Stimulated activated CD8-positive, alpha-beta memory T cell treated with anti-CD3 and anti-CD28 coated beads, Interleukin-7, amount 100 ng/mL, for 48 hours (primary cell): ENCODE measurements at places on chromosomes 7 and 10.

DNA sequence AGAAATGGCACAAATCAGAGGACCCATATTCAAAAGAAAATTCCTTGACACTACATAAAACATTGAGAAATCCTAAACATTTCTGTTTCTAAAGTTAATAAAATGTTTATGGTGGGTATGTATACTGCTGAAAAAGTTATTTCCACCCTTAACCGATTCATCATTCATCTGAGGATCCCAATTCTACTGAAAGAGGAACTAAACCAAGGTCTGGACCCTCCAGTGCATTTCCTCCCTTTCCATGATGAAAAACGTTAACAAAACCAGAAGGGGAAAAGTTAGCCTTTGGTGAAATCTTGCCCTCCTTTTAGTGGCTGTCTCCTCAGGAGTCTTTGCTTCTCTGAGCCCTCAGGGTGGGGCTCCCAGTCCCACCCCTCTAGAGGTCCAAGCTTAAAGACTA lies 144.5 kb upstream of the ASAH2 start:
- DNase-seq: no peak

GRCh38 chr10:22570733-22571430 lies 143.5 kb downstream of the PIP4K2A start:
- no peak for DNase-seq

GRCh38 chr7:28748933-28749584 lies 209.1 kb downstream of the TRIL start:
- no peak for DNase-seq

- DNase-seq: no peak
Measured at GRCh38 chr10:12839941-12840611, 161.4 kb downstream of the CCDC3 start.

DNA sequence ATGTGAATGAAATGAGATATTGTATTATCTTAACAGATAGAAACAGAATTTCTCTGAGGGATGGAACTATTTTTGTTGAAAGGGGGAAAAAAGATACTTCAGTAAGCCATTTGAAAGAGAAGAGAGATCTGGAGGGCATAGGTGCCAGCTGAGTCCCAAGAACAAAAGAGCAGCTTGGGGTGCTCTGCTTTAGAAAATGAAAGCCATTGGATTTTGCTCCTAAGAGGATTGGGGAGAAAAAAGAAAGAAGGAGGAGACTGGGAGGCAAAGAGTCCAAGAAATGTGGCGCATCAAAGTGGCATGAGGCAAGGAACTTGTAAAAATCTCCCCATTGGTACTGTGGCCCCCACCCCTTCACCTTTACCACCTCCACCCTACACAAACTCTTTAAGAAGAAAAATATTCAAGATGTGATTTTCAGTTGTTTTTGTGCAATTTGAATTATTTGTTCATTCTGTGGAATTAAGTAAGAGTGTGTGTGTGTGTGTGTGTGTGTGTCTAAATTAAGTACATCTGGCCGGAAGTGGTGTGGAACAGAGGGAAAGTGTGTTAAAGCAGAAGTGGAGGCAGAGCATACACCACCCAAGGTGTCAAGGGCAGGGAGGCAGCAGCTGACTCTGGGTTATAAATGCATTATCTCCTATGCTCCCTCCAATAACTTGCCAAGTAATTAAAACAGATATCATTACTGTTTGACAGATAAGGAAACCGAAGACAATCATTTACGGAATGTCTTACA lies 9.9 kb upstream of the GNAI1 start:
- DNase-seq: no peak

DNA sequence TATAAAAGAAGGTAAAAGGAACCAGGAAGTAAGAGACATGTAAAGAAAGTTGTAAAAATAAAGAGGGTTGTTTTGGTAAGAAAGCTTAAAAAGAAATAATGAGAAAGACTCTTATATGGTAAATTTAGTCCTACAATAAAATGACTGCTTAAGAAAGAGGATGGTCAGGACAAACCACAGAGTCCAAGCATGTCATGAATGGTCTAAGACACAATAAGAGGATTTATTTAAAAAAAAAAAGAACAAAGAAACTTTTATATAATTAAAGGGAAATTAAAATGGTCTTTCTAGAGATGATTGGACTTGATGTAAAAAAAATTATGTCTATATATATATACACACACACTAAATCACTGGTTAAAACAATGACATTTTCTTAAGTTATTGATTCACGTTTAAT lies 18.2 kb downstream of the ATAD1 start:
- DNase-seq: no peak

DNA sequence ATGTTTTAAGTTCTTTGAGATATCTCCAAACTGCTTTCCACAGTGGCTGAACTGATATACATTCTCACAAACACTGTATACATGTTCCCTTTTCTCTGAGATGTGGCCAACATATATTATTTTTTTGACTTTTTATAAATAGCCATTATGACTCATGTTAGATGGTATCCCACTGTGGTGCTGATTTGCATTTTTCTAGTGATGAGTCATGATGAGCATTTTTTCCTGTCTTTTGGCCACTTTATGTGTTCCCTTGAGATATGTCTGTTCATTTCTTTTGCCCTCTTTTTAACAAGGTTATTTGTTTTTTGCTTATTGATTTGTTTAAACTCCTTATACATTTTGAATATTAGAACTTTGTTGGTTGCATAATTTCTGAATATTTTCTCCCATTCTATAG lies 1055.1 kb downstream of the NXPH1 start:
- DNase-seq: no peak

GRCh38 chr7:157444011-157444842 lies 107.4 kb downstream of the DNAJB6 start:
- no peak for DNase-seq

DNA sequence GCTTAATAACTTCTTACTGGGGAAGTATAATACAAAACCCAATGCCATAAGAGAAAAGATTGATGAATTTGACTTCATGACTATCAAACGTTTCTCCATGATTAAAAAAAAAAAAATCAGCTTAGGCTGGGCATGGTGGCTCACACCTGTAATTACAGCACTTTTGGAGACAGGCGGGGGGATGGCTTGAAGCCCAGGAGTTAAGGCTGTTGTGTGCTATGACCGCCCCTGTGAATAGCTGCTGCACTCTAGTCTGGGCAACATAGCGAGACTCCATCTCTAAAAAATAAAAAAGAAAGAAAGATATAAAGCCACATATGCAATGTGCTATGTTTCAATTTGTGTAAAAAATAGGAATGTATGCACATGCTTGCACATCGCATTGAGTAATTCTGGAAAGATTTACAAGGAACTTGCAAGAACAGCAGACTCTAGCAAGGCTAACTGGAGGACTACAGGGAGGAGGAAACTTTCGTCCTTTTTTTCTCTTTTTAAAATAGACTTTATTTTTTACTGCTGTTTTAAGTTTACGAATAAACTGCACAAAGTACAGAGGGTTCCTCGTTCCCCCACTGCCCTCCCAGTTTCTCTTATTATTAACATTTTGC lies 10.3 kb upstream of the RARRES2 start:
- DNase-seq: no peak

- DNase-seq: no peak
Measured at GRCh38 chr10:90148116-90148855, 446.9 kb downstream of the KIF20B start.

- no peak for DNase-seq
Measured at GRCh38 chr7:41313171-41313570, 389.7 kb downstream of the INHBA start.

- DNase-seq: no peak
Measured at GRCh38 chr7:79340212-79340611, 113.3 kb downstream of the MAGI2 start.

GRCh38 chr10:128498378-128498730 lies 372.1 kb upstream of the MKI67 start:
- DNase-seq: no peak

DNA sequence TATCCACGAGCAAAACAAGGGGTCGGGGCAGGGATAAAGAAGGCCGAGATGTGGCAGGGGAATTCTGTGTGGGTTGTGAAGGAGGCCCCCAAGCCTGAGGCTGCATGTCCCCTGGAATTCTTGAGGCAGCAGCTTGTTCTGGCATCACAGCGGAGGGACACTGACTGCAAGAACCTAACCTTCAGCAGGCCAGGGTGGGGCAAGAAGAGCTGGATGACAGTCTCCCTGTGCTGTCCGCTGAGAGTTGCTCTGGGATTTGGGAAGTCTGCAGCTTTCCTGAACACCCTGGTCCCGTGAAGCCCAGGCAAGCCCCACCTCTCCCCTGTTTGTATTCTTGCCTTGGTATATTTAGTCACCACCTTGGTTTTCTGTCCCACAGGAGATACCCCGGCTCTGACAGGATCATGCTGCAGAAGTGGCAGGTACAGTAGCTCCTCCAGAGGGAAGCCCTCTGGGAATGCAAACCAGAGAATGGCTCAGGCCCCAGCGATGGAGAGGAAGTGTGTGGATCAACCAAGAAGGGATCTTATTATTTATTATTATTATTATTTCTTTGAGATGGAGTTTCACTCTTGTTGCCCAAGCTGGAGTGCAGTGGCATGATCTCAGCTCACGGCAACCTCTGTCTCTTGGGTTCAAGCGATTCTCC lies 1.9 kb upstream of the LRRC18 start:
- no peak for DNase-seq

DNA sequence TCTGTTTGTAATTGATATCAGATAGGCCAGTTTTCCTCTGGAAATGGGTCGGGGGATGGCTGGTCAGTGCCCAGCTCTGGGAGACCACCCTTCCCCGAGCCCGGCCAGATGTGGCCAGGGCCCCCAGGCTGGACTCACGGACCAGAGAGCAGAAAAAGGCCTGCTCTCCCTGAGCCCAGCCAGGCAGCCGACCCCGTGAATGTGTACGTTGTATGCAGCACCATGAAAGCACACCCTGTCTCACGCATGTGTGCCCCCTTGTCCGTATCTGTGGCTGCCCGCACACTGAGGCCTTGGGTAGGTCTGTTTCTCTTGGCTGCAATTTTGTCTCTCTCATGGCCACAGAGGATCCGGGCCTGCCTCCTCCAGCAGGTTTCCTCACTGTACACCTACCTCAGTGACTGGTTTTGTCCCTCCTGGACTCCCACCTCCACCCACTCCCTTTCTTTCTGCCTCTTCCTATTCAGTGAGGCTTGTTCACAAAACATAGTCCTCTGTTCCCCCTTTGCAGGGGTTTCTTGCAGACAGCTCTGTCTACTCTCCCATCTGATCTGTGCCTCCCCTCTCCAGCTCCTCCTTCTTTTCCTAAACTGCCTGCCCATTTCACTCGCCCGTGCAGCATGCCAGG lies 23.6 kb upstream of the ANKRD2 start:
- no peak for DNase-seq
